ENCODE measurements at places on chromosomes 1 and 21.

DNA sequence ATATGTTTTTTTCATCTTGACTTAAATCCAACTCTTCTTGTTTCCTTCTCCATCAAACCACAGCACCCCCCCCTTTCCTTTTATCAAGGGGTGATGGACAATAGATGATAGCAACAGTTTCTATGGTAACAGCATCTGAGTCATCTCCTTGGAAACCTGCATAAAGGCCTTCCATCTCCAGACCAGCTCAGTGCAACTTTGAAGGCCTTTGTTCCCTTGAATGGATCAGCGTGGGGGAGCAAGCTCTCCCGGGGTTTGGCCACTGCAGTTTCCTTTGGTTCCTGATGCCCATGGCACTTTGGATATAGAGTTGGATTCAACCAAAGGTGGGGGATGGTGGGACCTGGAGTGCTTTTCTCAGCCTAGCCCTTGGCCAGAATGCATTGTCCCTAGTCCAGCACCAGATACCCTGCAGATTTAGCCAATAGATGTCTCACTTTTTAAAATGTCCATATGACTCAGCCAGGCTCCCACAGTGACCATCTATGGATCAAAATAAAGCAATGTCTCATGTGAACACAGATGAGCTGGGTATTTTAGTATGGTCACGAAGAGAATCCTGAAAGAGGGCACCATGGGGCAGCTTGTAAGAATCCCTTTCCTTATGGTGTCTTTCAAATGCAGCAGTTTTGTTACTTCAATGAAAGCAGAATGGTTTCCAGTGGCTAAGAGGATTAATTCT, 127.7 kb downstream of the SPATA46 start:
- peak; percentile 84 for DNase-seq

GRCh38 chr1:229062135-229062534, 208.8 kb upstream of the RAB4A start:
- no peak for DNase-seq

GRCh38 chr1:36851595-36851994, 182.7 kb downstream of the GRIK3 start:
- DNase-seq: no peak

GRCh38 chr1:206702260-206702659, 17.6 kb downstream of the MAPKAPK2 start:
- DNase-seq: no peak

GRCh38 chr1:160103658-160104408, 5.4 kb upstream of the IGSF8 start:
- DNase-seq: no peak
